ENCODE measurements at places on chromosomes 4 and X.

DNA sequence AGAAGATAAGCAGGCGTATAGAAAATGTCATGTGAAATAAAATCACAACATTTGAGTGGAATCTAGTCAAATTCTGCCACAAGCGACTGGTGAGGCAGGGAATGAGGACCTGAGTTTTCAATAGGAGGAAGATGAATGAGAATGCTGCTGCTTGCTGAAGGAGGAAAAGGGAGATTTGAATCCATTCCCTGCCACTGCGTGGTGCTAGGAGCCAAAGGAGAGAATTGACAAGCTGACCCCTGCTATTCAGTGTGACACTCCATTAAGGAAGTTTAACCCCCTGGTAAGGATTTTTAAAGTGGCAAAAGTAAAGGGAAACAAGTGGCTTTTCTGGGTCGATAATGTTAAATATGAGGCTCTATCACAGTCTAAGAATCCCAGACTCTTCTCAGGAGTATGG, 314.0 kb downstream of the NAF1 start:
- H3K27me3 ChIP-seq, result no peaks in the 10 kb centered on the region
- no peaks in the 10 kb centered on the region for H3K4me1 ChIP-seq
- H3K36me3 ChIP-seq, result peaks cover 2% of the 10 kb centered on the region
- H3K27ac ChIP-seq, result no peak overlapping the region

- no peak for DNase-seq
- no peak overlapping the region for H3K27ac ChIP-seq
- no peak overlapping the region for H3K4me3 ChIP-seq
- no peaks in the 10 kb centered on the region for H3K36me3 ChIP-seq
These were observed 75.6 kb downstream of the FHIP1A start for GRCh38 chr4:151484396-151485102.

- H3K36me3 ChIP-seq, result peaks cover 63% of the 10 kb centered on the region
- H3K27me3 ChIP-seq, result no peaks in the 10 kb centered on the region
- no peak overlapping the region for H3K4me3 ChIP-seq
- no peaks in the 10 kb centered on the region for H3K4me1 ChIP-seq
- no peak overlapping the region for H3K27ac ChIP-seq
These were observed 100.3 kb downstream of the SLC34A2 start for GRCh38 chr4:25755911-25756310.

GRCh38 chr4:84381759-84382158, 117.3 kb downstream of the NKX6-1 start:
- H3K27me3 ChIP-seq, result peaks cover 5% of the 10 kb centered on the region
- no peaks in the 10 kb centered on the region for H3K36me3 ChIP-seq
- no peak overlapping the region for H3K27ac ChIP-seq
- no peaks in the 10 kb centered on the region for H3K4me1 ChIP-seq
- DNase-seq, result no peak

GRCh38 chr4:172982151-172982590, 186.4 kb upstream of the GALNT7 start:
- no peaks in the 10 kb centered on the region for H3K36me3 ChIP-seq
- no peak overlapping the region for H3K4me3 ChIP-seq
- H3K27ac ChIP-seq, result no peak overlapping the region

DNA sequence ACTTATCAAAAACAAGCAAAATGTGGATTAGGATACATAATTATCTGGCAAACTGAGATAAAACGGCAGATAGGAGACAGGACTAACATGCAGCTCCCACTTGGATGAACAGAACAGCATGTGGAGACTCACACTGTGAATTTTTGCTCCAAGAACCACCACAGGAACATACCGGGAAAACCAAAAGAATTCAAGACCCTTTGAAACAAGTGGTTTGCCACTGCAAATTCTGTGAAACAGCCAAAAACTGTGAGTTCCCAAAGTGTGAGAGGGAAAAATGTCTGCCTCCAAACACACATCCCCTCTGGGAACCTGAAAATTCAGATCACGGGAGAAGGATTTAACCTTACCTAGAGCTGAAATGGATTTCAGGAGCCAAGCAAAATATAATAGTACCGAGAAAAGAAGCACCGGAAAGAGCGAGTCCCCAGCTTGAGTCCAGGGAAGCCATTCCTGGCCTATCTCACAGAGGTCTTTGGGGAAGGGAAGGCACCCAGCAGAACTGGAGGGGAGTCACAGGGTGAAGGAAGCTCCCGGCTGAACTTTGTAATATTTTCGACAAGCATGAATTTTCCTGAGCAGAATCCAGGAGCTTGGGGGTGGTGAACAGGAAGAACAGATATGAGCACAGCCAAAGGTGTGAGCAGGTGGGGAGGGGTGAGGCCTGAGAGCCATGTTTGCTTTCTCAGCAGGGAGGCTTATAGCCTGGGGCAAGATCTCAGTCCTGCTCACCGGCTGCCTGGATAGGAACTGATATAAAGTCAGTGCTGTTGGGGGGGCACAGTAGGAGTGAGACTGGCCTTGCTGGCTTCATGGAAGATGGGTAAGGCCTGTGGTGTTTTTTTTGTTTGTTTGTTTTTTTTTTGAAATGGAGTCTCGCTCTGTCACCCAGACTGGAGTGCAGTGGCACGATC, 23.9 kb downstream of the MANBA start:
- no peak for DNase-seq
- no peaks in the 10 kb centered on the region for H3K27me3 ChIP-seq
- H3K36me3 ChIP-seq, result peaks cover 8% of the 10 kb centered on the region
- H3K27ac ChIP-seq, result no peak overlapping the region
- H3K4me3 ChIP-seq, result no peak overlapping the region

DNA sequence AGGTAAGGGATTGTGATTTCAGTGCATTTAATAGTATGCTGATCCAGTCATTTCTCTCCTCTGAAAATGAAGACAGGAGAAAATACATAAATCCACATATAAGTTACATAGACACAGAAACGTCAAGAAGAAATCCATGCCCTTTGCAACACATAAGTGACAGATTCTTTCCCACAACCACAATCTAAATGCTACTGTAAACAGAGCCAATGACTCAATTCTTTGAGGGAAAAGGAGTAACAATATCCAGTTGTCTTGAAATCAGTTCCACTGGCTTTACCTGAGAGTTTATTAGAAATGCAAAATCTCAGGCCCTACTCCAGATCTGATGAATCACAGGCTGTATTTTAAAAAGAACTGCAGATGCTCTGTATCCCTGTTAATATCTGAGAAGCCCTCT, 66.4 kb downstream of the ARAP2 start:
- no peaks in the 10 kb centered on the region for H3K27me3 ChIP-seq
- H3K4me3 ChIP-seq, result no peak overlapping the region
- DNase-seq, result no peak
- H3K36me3 ChIP-seq, result peaks cover 32% of the 10 kb centered on the region
- H3K27ac ChIP-seq, result no peak overlapping the region

DNA sequence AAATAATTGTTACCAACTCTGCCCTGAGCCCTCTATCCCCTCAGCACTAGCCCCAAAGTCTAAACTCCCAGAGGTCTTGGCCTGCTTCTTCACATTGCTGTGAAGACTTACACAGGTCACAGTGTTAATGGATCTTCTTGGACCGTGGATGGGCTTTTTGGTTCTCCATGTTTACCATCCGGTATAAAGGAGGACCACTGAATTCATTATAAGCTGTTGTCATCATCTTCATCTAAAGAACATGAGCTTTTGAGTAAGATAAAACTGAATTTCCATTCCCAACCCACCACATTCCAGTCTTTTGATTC, 8.5 kb downstream of the NUDT11 start:
- peaks cover 3% of the 10 kb centered on the region for H3K36me3 ChIP-seq
- no peak for DNase-seq
- no peaks in the 10 kb centered on the region for H3K4me1 ChIP-seq
- no peaks in the 10 kb centered on the region for H3K27me3 ChIP-seq
- no peak overlapping the region for H3K4me3 ChIP-seq

GRCh38 chr4:10571909-10572308, 112.7 kb downstream of the CLNK start:
- H3K27me3 ChIP-seq, result peaks cover 40% of the 10 kb centered on the region
- no peaks in the 10 kb centered on the region for H3K36me3 ChIP-seq
- H3K4me1 ChIP-seq, result no peaks in the 10 kb centered on the region

- no peak for DNase-seq
- H3K36me3 ChIP-seq, result no peaks in the 10 kb centered on the region
- no peaks in the 10 kb centered on the region for H3K27me3 ChIP-seq
- no peaks in the 10 kb centered on the region for H3K4me1 ChIP-seq
These were observed 484.4 kb upstream of the NR3C2 start for GRCh38 chr4:148926276-148927260.

- H3K36me3 ChIP-seq, result no peaks in the 10 kb centered on the region
- no peaks in the 10 kb centered on the region for H3K4me1 ChIP-seq
- H3K27ac ChIP-seq, result no peak overlapping the region
These were observed 264.9 kb upstream of the PRPS2 start for GRCh38 chrX:12526306-12526705.

GRCh38 chr4:82508806-82509428, 52.9 kb downstream of the TMEM150C start:
- H3K36me3 ChIP-seq, result no peaks in the 10 kb centered on the region
- no peak overlapping the region for H3K4me3 ChIP-seq
- peaks cover 25% of the 10 kb centered on the region for H3K27me3 ChIP-seq
- DNase-seq, result no peak

GRCh38 chr4:23970201-23970850, 80.5 kb upstream of the PPARGC1A start:
- no peak overlapping the region for H3K27ac ChIP-seq
- no peaks in the 10 kb centered on the region for H3K4me1 ChIP-seq
- no peak overlapping the region for H3K4me3 ChIP-seq
- no peaks in the 10 kb centered on the region for H3K27me3 ChIP-seq
- H3K36me3 ChIP-seq, result no peaks in the 10 kb centered on the region

- H3K4me1 ChIP-seq, result peaks cover 4% of the 10 kb centered on the region
- no peak for DNase-seq
- H3K4me3 ChIP-seq, result no peak overlapping the region
- no peaks in the 10 kb centered on the region for H3K36me3 ChIP-seq
- no peak overlapping the region for H3K27ac ChIP-seq
These were observed 13.1 kb upstream of the ETNPPL start for GRCh38 chr4:108775921-108776320.

DNA sequence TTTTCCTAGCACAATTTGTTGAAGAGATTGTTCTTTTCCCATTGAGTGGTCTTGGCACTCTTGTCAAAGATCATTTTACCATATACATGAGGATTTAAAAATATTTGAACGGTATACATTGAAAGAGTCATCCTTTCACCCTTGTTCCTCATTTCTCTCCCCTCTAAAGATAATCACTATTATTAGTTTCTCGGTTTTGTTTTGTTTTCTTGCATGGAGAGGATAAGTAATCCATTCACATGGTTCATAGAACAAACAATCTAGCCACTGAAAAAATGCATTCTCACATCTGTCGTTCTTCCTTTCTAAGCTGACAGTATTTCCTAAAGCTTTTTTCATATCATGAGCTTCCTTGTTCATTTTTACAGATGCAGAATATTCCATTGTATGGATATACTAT, 39.2 kb upstream of the MSMO1 start:
- H3K4me3 ChIP-seq, result no peak overlapping the region
- no peak overlapping the region for H3K27ac ChIP-seq
- no peaks in the 10 kb centered on the region for H3K27me3 ChIP-seq
- peaks cover 27% of the 10 kb centered on the region for H3K4me1 ChIP-seq

DNA sequence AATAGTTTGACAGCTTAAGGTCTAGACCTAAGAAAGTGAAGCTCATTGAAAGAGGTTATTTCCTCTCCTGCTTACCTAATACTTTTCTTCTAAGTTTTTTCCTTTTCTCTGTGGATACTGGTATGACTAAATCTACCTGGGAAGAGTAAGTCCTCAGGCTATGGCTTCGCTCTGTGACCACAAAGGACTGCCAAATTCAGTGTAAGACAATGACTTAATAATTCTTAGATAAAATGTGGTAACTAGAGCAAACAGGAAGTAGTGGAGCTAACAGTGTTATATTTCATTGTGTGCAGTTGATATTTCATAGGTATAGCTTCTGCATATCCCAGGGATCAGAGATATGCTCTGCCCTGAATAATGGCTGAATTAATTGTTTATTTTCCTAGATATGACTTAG, 418.9 kb downstream of the CCSER1 start:
- no peak overlapping the region for H3K27ac ChIP-seq
- H3K36me3 ChIP-seq, result no peaks in the 10 kb centered on the region

Measured in effector memory CD8-positive, alpha-beta T cell (primary cell).